ENCODE measurements at places on chromosomes 3 and 15.

- no peak for DNase-seq
Observed at GRCh38 chr3:15541371-15541770, 19.9 kb upstream of the COLQ start.

GRCh38 chr15:78624651-78625590 is 4.1 kb upstream of the CHRNA3 start:
- no peak for DNase-seq

DNA sequence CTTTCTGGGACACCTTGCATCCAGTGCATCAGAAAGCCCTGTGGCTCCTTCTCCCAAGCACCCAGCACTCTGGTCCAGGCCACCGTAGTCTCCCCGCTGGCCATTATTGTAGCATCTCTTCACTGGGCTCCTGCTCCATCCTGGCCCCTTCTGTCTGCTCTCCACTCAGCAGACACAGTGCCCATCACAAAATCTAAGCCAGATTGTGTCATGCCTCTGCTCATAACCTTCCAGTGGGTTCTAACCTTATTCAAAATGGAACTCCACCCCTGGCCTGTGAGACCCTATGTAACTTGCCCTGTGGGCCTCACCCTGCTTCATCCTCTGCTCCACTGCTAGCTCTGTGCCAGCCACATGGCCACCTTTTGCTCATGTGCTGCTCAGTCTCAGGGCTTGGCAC is 31.7 kb upstream of the PRR23E start:
- no peak for DNase-seq

GRCh38 chr3:72145506-72146380 is 360.8 kb upstream of the PROK2 start:
- DNase-seq, result no peak

DNA sequence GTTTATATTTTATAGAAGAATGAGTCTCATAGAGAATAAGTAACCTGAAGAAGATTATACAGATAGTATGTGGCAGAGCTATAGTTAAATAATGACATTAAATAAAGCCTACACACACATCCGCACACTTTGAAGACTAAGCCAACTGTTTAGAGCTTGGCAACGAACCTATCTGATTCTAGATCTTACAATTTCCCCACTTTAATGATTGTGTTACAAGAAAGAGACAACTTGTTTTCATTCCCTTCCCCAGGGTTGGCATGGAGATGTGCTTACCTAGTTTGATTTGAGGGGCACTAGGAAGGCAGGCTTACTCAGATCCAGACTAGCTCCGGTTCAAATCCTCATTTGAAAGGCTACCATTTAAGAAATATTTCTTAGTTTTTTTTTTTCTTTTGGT is 61.9 kb upstream of the CBLB start:
- DNase-seq, result no peak

DNA sequence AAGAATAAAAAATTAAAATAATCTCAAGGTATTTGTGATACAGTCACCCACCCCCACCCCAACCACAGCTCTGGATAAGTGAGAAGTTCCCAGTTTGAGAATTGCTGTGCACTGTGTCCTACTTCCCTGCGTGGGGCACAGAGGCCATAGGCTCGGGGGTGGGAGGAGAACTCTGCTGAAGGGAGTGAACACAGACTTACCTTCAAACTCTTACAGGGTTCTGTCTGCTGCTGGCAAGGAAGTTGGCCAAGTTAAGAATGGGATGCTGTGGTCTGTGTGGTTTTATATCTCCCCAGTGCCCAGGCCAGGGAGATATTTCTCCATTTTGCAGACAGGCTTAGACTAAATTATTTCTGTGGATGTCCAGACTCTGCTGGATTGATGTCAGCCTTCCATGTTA is 37.6 kb downstream of the SPTSSB start:
- no peak for DNase-seq

- DNase-seq, result no peak
Observed at GRCh38 chr3:48402281-48402732, 27.6 kb downstream of the PLXNB1 start.

DNA sequence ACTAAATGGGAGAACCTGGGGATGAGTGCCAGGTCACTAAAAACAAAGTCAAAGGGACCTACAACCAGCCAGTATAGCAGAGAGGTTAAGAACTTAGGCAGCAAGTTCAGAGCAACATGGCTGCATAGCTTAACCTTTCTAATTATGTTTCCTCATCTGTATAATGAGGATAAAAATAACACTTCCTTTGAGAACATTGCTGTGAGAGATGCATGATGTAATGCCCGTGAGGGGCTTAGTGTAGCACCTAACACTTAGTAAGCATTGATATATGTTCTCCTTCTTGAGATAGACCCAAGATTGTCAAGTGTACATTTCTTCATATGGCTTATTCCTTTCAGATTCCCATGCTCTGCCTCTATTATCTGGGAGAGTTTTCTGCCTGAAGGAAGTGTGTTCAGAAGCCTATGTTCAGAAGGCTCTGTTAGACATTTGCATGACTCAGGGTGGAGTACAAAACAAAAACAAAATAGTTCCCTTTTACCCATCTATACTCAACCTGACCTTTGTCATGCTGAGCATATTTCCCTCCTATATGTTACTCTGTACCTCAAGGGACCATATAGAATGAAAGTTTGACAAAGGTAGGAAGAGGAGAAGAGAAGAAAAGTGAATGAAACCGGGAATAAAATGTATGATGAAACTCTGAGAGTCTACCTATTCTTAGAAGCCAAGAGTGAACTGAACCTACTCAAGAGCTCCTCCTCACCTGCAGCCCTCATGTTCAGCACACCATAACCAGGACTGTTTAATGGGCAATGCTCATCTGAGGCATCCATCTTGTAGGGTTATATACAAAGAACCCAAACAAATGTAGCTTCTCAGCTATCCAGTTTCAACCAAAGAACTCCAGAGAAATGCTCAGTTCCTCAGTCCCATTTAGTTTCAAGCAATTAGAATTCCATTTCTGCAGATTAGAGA is 70.7 kb upstream of the KCNMB2 start:
- DNase-seq, result no peak

- no peak for DNase-seq
Observed at GRCh38 chr15:39270934-39271333, 309.9 kb upstream of the THBS1 start.

All from NCI-H1048 (cell line).